ENCODE measurements at places on chromosomes 2 and 18.

DNA sequence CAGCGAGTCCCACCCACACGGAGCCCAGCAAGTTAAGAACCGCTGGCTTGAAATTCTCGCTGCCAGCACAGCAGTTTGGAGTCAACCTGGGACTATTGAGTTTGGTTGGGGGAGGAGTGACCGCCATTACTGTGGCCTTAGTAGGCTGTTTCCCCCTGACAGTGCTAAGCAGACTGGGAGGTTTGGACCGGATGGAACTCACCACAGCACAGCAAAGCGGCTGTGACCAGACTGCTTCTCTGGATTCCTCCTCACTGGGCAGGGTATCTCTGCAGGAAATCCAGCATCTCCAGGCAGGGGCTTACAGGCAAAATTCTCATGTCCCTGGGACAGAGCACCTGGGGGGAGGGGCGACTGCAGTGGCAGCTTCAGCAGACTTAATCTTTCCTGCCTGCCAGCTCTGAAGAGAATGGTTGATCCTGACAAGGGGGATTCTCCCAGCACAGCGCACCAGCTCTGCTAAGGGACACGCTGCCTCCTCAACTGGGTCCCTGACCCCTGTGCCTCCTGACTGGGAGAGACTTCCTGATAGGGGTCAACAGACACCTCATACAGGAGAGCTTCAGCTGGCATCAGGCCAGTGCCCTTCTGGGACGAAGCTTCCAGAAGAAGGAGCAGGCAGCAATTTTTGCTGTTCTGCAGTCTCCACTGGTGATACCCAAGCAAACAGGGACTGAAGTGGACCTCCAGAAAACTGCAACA lies 425.4 kb downstream of the NYAP2 start:
- no peak for DNase-seq

GRCh38 chr2:7694076-7694985 lies 777.1 kb downstream of the RNF144A start:
- no peak for DNase-seq

GRCh38 chr2:84532291-84532690 lies 16.0 kb downstream of the DNAH6 start:
- DNase-seq, result no peak

DNA sequence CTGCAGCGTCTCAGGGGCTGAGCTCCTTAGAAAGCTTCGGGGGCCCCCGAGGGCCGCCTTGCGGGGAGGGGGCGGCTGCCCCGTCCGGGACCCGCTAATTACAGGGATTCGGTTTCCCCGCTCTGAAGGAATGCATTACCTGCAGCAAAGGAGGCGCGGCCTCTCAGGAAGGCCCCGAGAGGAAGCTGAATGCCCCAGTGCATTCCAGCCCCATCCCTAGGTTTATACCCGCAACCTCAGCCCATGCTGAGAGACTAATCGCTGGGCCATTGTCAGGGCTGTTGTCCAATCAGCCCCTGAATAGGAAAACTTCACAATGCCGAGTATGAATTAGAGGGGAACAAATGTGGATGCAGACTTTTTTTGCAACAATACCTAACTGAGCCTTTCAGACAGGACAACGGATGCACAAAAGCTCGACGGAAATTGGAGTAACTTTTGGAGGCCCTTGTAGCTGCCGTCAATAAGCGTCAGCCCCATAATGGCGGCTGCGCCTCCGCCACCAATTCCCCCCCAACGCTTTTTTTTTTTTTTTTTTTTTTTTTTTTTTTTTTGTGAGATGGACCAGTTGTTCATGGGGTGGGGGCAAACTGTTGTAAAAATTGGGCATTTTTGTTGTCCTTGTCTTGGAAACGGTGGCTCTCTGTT lies 138.6 kb upstream of the SIX3 start:
- DNase-seq, result no peak

- DNase-seq, result no peak
Measured at GRCh38 chr18:31229829-31230228, 67.2 kb upstream of the DSC1 start.

GRCh38 chr18:58394046-58394445 lies 234.8 kb downstream of the ALPK2 start:
- no peak for DNase-seq

GRCh38 chr2:159933727-159934049 lies 128.7 kb downstream of the PLA2R1 start:
- DNase-seq, result no peak

GRCh38 chr2:86069091-86069685 lies 36.5 kb downstream of the POLR1A start:
- no peak for DNase-seq

GRCh38 chr18:22330508-22330907 lies 87.2 kb downstream of the CTAGE1 start:
- no peak for DNase-seq

GRCh38 chr18:58378411-58379379 lies 250.2 kb downstream of the ALPK2 start:
- DNase-seq, result no peak

- DNase-seq, result peak; percentile 7
Measured at GRCh38 chr2:64143169-64144056, 807 bp downstream of the PELI1 start.

GRCh38 chr2:52976143-52976949 lies 791.3 kb upstream of the CHAC2 start:
- DNase-seq, result peak; percentile 2

- no peak for DNase-seq
Measured at GRCh38 chr2:168059758-168060157, 187.6 kb downstream of the STK39 start.

DNA sequence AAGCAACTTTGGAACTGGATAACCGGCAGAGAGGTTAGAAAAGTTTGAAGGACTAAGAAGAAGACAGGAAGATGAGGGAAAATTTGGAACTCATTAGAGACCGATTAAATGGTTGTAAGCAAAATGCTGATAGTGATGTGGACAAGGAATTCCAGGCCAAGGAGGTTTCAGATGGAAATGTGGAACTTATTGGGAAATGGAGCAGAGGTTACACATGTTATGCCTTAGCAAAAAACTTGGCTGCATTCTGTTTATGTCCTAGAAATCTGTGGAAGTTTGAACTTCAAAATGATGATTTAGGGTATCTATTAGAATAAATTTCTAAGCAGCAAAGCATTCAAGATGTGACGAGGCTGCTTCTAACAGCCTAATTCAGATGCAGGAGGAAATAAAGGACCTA lies 675.1 kb upstream of the SYT4 start:
- DNase-seq, result no peak

DNA sequence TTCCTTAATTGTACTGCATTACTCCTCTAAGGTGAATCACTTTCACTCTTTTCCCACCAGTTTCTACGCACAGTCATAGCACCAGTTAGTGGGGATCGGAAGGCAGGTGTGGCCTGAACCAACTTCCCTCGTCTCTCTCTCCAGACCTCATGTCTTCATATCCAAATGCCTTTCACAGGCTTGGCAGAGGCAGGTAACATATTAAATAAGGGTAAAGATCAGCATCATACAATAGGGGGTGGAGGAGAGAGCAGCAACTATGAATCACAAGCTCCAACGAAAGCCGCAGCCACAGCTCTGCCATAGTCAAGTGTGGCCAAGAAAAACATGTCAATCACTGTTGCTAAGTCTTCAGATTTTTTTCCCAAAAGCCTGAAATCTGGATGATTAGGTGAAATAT lies 40.3 kb downstream of the AP1S3 start:
- DNase-seq, result no peak

- DNase-seq, result no peak
Measured at GRCh38 chr2:160417745-160418397, 75.7 kb downstream of the RBMS1 start.

GRCh38 chr2:178327516-178327915 lies 123.5 kb downstream of the PRKRA start:
- DNase-seq, result no peak

GRCh38 chr2:19845323-19845920 lies 56.4 kb downstream of the TTC32 start:
- DNase-seq, result no peak

DNA sequence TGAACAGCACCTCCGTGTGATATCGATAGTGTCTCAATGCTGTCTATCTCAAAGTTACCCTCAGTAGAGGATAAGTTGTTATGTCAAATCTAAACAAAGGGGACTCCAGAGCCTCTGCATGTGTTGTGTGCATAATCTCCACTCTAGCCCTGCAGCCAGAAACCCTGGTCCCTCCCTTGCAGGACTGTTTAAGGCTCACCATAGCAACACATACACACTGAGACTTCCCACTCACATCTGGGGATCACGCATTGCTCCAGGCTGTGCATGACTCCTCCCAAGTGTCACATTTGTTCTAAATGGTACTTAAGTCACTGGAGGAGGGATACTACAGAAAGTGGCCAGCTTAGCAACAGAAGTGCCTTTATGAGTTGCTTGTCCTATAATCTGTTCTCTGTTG lies 258.6 kb upstream of the CRIM1 start:
- no peak for DNase-seq

- no peak for DNase-seq
Measured at GRCh38 chr18:7607540-7608173, 40.5 kb downstream of the PTPRM start.

GRCh38 chr2:43853141-43854081 lies 14.6 kb downstream of the ABCG8 start:
- DNase-seq, result no peak

- no peak for DNase-seq
Measured at GRCh38 chr2:136530146-136530545, 235.2 kb upstream of the THSD7B start.

- peak; percentile 72 for DNase-seq
Measured at GRCh38 chr2:98412751-98413458, 31.8 kb upstream of the INPP4A start.

DNA sequence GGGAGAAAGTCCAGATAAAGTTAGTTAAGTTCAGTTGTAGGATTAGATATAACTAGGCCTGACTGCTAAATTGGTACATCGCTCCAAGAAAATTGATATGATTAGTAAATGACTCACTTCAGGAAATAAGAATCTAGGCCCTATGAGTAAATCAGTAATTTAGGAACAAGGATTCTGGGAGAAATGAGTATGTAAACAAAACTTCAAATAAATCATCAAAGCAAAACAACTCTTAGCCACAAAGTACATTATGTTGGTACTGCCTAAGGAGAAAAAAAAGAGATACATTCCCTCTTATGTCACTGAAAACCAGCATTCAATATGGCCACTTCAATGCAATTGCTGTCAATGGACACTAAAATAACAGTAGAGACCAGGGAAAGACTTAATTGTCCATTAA lies 529.1 kb downstream of the ZNF804A start:
- DNase-seq, result no peak

DNA sequence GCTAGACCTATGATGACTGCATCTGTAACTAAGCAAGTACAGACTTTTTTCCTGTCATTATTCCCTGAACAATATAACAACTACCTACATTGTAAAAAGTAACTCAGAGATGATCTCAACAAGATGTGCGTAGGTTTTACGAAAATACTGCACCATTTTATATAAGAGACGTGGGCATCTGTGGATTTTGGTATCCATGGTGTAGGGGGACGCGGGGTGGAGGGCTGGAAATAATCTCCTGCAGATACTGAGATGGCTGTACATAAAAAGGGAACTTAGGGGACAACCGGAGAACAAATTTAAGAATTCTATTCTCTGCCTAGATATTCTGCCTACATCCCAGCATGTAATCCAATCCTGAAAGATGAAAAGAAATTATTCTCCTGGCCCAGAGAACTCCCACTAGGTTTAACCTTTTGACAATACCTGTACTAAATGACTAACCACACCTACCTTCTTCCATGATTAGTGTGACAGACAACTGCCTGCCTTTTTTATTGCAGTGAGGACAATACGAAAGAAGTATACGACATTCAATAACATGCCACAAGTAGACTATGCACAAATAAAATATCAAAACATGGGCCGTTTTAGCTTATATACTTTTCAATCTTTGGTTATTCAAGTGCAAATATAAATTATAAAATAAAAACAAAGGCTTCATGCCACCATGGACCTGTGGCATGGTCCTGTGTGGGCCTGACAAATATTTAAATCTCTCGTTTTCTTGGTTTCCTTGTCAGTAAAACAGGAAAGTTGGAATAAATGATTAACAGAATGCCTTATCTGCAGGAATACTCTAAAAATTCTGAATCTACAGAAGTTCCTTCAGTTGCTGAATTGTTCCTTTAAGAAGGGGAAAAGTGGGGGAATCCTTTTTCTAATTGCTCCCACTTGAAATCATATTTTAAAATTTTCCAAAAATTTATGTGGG lies 46.3 kb downstream of the RTN4 start:
- no peak for DNase-seq

GRCh38 chr18:62578980-62579511 lies 56.2 kb downstream of the ZCCHC2 start:
- no peak for DNase-seq

- no peak for DNase-seq
Measured at GRCh38 chr18:74353169-74353775, 37.6 kb downstream of the C18orf63 start.

- no peak for DNase-seq
Measured at GRCh38 chr2:57696016-57696415, 350.6 kb upstream of the VRK2 start.

- DNase-seq, result no peak
Measured at GRCh38 chr18:36101943-36102342, 27.2 kb downstream of the SLC39A6 start.

DNA sequence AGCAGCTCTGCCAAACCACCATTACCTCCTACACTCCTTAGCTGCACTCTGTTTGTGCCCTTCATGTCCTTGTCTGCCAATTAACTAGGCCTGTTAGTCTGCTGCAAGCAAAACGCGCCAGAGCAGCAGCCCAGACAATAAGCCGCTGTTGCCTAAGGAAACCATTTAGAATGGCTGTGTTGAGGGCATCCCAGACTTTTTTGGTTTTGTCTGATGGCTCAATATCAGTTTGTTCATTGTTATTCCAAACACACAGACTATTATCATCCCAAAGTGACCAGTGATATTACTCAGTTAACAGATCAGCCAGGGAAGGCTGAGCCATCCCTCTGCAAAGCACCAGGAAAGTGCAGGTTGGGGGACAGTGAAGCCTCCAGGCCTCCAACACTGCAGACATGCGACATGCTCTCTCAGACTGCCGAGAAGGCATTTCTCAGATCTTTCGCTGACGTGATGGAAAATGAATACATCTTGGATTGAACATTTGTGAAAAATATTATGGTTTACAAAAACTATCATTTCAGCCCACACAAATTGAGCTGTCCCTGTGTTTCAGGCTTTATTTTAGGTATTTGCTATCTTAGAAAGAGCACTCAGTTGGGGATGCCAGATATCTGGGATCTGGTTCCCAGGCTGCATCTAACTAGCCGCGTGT lies 182.0 kb upstream of the HNRNPA3 start:
- no peak for DNase-seq

Measured in NCI-H2171 (cell line).